ENCODE measurements at places on chromosomes 2 and 18. TPM values are rescaled to one million over a fixed set of nuclear protein-coding genes. Genes with fewer than 3 reads are reported as not detected.

MYOM1 gene
- polyA plus RNA-seq = 265 TPM

REG1A gene
- polyA plus RNA-seq = not detected

NFE2L2 gene
- polyA plus RNA-seq = 60.6 TPM

LINC00305 gene
- polyA plus RNA-seq = not detected

TET3 gene
- polyA plus RNA-seq = 9.7 TPM

BBS5 gene
- 4.5 TPM for polyA plus RNA-seq

PRADC1 gene
- 26.0 TPM for polyA plus RNA-seq

FAM110C gene
- 0.26 TPM for polyA plus RNA-seq

FBLN7 gene
- 15.3 TPM for polyA plus RNA-seq

ECEL1 gene
- 0.45 TPM for polyA plus RNA-seq

PDCL3 gene
- 36.3 TPM for polyA plus RNA-seq

STON1 gene
- 10.0 TPM for polyA plus RNA-seq

LYG2 gene
- polyA plus RNA-seq = not detected

DSG4 gene
- not detected for polyA plus RNA-seq

OSBPL6 gene
- 7.0 TPM for polyA plus RNA-seq

SETBP1 gene
- polyA plus RNA-seq = 18.7 TPM

CCL20 gene
- 2.4 TPM for polyA plus RNA-seq

EVA1A gene
- 12.0 TPM for polyA plus RNA-seq

TUBB8B gene
- polyA plus RNA-seq = not detected

DUSP19 gene
- 2.3 TPM for polyA plus RNA-seq

LRP1B gene
- 2.1 TPM for polyA plus RNA-seq

CDKL4 gene
- 0.19 TPM for polyA plus RNA-seq

CYP27A1 gene
- polyA plus RNA-seq = 17.7 TPM

C2orf81 gene
- polyA plus RNA-seq = 2.9 TPM

PIEZO2 gene
- polyA plus RNA-seq = 33.0 TPM

CYB5A gene
- polyA plus RNA-seq = 37.1 TPM

CD8B gene
- 0.38 TPM for polyA plus RNA-seq

MAP3K19 gene
- not detected for polyA plus RNA-seq

KLHL14 gene
- polyA plus RNA-seq = 0.12 TPM

LAMA3 gene
- polyA plus RNA-seq = 2.3 TPM

RAPH1 gene
- 16.6 TPM for polyA plus RNA-seq

ABCG5 gene
- polyA plus RNA-seq = 0.07 TPM

MEP1B gene
- 0.13 TPM for polyA plus RNA-seq

IL1B gene
- polyA plus RNA-seq = 0.32 TPM

RAB10 gene
- 102 TPM for polyA plus RNA-seq

CTAGE1 gene
- polyA plus RNA-seq = not detected

GREB1 gene
- polyA plus RNA-seq = 10.9 TPM

CXCR1 gene
- polyA plus RNA-seq = 0.11 TPM

SLC23A3 gene
- 0.92 TPM for polyA plus RNA-seq

Measured in muscle of leg (tissue), 16 donors.